ENCODE measurements at places on chromosomes 11 and 22.

DNA sequence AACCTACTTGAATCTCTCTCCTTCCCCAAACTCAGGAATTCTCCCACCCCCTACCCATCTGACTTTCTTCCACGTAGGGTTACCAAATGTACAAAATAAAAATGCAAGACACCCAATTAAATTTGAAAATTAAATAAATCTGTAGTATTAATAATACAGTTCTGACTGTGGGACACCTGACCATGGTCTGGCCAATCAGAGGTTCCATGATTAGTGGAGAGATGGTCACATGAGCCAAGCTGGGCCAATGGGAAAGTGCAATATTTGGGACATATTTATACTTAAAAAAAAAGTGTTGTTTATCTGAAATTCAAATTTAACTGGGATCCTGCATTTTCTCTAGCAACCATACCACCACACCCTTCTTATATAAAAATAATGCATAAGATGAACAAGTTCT, 29.8 kb upstream of the ASPHD2 start:
- peak; percentile 6 for DNase-seq

- DNase-seq = no peak
These were observed 35.4 kb downstream of the SBF1 start for GRCh38 chr22:50439314-50439870.

GRCh38 chr11:96111308-96111707, 187.4 kb upstream of the MTMR2 start:
- DNase-seq = no peak

DNA sequence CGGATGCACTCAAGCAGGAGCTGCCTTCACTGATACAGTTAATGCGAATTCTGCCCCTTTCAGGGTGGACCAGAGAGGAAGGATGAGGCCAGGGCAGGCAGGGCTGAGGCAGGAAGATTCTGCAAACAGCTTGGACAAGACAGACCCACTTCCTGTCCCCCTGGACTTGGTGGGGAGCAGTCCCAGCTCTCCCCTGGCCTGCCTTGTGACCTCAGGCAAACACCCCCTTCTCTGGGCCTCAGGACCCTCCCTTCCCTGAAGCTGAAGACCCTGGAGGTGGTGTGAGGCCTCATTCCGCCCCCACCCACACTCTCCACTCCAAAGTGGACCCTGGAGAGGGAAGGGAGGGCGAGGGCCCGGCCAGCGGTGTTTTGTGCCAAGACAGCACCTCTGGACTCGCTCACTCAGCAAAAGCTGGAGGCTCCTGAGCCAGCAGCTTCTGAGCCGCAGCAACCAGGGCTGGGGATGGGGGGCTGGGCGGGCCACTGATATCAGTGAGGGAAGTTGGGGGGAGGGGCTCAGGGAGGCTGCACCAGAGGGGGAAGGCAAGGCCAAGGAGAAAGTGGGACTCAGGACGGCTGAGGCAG, 8.5 kb downstream of the RAB3IL1 start:
- no peak for DNase-seq

DNA sequence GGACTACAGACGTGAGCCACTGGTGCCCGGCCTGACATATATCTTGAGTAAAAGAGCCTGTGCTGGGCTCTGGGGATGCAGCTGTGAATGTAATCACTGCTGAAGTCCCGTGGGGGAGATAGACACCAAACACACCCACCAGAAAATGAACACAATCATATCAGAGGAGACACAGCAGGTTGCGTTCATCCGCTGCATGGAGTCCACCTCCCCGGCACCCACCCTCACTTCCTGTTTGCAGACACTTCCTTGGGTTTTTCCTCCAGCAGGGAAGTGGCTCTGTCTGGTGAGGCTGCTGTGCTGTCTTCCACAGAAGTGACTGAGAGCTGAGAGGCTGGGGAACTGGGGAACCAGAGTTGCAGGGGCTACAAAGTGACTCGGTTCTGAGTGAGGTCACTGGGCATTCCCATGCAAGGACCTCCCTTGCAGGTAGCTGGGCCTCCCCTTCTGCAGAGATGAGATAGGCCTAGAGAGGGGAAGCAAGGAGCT, 7.2 kb downstream of the MICALL1 start:
- DNase-seq = no peak

- no peak for DNase-seq
These were observed 8.2 kb upstream of the MAPK8IP1 start for GRCh38 chr11:45877221-45877620.

DNA sequence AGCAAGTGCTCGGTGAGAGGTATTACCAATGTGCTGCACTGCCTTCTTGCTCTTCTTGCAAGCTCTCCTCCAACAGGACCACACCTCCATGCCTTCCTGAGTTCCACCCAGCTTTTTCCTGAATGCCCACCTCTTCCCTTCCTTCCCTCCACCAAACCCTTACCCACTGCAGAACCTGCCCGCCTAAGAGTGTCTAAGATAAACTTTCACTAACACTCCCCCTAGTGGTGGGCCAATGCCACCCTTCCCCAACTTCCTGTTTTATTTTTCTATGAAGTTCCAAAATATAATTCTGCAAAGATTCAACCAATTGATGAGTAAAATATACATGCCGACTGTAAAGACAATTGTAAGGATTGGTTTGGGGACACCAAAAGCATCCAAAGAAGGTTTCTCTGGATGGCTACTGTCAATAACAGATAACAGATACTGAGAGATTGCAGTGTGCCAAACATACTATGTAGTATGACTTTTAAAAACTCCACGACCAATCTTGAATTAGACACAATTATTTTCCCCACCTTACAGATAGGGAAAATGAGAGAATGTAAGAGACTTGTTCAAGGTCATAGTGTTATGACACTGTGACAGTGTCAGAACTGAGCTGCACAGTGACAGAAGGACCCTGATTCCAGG, 38.6 kb upstream of the BMAL1 start:
- DNase-seq = peak; percentile 56

GRCh38 chr11:88523386-88524071, 186.0 kb upstream of the CTSC start:
- peak; percentile 30 for DNase-seq

DNA sequence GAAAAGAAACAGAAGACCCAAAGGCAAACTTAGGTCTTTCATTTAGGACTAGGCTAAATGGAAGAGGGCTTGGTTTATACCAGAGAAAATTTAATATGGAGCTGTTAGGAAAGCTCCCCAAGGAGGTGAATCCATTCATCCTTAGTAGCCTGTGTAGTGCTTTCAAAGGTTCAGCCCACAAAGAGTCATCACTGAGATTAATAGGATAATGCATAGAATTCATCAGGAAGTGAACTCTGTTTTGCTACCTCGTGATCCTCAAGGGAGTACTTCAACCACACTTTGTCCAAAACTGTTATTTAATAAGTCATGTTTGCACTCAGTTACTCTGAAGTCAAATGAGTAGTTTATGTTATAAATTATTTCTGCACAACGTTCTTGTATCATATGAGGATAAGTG, 43.3 kb upstream of the MMP7 start:
- DNase-seq = peak; percentile 66

DNA sequence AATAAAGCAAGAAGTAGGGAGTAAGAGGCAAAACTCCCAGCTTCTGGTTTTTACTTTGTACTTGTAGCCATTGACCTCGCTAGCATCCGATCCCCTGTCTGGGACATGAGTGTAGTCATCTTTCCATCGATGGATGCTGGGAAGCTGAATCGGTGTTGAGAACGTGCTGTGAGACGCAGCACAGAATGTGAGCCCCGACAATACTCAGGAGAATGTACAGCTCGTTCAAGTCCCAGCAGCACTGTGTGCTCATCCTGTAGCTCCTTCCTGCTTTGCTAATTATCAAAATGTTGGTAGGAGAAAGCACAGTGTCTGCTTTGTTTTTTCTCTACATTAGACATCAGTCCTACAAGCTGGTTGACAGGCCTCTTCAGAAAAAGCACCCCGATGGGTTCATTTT, 56.6 kb downstream of the JAM3 start:
- DNase-seq = peak; percentile 55

DNA sequence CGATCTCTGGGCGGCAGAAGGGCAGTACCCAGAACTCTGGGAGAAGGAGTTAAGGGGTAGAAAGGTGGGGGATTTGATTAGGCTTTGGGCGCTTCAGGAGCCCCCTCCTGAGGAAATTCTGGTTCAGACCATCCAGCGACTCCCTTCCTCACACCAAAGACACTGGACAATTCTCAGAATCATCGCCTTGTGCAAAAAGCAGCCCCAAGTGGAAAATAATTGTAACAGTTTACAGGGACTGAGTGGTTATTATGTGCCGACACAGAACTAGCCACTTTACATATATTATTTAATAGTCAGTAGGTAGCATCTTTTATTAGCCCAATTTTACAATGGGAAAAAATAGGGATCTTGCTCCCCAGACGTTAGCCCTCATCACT, 662 bp upstream of the TRIM3 start:
- DNase-seq = no peak

- DNase-seq = no peak
These were observed 94.8 kb downstream of the PICALM start for GRCh38 chr11:85974122-85974521.

- DNase-seq = no peak
These were observed 115.1 kb downstream of the ARFGAP2 start for GRCh38 chr11:47061429-47062178.

GRCh38 chr11:119765628-119766027, 36.6 kb upstream of the NECTIN1 start:
- no peak for DNase-seq

DNA sequence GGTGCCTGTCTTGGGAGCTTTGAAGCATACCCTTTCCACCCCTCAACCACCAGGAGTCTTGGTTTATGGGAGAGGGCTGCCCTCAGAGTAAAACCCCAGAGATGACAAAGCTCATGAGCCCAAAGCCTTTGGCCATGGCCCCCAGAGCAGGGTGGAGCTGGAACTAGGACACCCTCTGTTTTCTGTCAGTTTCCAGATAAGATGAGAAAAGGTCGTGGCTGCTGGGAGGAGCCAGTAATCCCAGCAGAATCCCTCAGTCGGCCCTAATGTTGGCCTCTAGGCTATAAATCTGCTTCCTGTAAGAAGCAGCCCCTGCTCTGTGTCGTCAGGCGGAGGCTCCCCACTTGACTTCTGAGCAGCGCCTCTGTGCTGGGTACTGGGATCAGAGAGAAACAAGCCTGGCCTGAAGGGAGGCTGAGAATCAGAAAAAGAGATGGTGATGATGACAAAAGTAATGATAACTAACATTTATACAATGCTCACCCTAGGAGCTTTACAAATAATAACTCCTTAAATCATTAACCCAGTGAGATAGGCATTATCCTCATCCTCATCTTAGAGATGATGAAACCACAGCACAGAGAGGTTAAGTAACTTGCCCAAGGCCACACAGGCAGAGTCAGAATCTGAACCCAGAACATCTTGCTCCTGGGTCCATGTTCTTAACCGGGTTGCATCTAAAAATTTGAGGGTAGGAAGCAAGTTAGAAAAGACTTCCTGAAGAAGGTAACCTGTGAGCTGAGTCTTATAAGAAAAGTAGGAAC, 471.4 kb downstream of the SOX6 start:
- peak; percentile 76 for DNase-seq

DNA sequence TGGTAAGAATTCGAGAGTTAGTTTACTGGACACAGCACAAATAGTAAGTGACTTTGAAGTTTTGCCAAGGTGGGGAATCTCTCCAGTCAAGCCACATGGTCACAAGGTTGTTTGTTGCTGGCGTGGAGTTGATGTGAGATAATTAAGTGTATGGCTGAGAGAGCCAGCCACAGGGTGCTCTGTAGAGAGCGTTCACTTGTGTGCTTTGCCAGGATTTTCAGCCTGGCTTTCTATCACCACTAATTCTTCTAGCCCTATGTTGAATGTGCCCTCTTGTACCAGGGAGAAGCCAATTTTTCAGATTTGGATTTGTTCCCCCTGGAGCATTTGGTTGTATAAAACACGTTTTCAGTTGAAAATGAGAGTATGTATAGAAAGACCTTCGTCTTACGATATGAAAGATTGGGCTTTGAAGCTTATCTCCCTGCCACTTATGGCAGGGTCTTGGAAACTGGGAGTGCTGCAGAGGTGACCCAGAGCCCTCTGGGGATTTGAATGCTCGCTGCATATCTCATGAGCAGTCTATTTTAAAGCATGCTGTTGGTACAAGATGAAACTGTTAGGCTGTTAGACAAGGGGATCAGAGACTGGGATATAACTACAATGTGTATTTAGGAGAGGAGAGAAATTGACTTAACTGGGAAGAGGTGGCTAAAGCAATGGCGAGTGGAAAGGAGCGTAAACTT, 28.6 kb downstream of the CSRP3 start:
- DNase-seq = no peak

- DNase-seq = peak; percentile 42
These were observed 10.9 kb downstream of the SRPRA start for GRCh38 chr11:126257764-126258163.

DNA sequence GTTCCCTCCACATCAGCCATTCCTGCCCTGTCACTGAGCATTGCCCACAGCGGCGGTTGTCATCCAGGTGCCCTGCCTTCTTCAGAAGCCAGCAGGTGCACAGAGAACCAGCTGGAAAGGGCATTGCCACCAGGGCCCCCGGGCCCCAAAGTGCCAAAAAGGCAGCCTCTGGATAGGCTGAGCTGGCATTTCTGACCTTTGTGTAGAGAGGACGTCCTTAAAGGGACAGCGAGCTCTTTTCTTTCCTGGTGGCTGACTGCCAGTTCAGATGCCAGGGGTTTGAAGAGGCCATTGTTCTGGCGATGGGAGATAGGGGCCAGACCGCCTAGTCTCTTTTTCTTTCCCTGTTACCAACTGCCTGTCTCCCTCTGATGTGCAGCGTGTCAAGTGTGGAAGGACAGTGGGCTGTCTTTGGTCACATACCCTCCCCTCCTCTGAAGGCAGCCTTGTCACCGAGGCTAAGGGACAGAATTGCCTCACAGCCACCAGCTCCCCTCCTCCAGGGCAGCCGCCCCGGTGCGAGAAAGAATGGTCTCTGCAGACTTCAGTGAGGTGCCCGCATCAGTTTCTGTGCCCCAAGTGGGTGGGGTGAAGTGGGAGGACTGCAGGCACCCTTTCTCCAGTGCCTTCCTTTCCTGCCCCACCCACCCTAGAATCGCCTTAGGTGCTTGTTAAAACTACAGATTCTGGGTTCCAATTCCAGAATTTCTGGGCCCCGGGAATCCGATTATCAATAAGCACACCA, 109.6 kb downstream of the SCN3B start:
- DNase-seq = no peak

DNA sequence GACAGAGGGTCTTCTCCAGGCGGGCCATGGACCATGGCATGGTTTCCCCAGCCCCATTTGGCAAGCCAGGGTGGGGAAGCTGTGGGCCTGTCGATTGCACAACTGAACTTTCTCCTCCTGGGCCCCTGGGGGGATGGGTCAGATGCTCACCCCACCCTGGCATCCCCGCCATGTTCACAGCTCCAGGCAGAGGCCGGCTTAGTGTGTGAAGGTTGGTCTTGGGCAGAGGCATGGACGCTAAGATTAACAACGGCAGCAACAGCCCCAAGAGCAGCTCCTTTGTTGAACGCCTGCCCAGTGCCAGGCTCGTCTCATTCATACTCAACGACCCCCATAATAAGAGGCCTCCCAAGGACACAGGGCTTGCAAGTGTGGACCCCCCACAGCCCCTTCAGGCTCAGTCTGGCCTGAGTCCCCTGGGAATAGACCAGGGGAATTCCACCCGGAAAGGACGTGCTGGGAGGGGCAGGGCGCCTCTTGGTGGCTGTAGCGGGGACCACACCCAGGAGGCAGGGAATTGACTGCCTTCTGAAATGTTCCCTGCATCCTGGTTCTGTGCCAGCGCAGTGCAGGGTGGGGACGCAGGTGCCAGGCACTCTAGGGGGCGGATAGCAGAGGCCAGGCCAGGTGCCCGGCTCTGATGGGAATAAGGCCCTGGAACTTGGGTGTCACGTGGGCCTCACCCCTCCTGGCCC, 8.3 kb downstream of the TSPO start:
- DNase-seq = peak; percentile 31
